Peyer's patch (tissue), 4 donors: ENCODE measurements at places on chromosomes 5 and 9. TPM values are rescaled to one million over a fixed set of nuclear protein-coding genes. Genes with fewer than 3 reads are reported as not detected.

The FCN2 gene
- not detected for total RNA-seq

The TMEM215 gene
- total RNA-seq: not detected

The MARCOL gene
- not detected for total RNA-seq

- DNase-seq: no peak
Measured at GRCh38 chr9:121107881-121108280, 33.1 kb downstream of the CNTRL start.

GRCh38 chr5:172835290-172835993 lies 1.4 kb downstream of the ERGIC1 start:
- no peak for DNase-seq

- no peak for DNase-seq
Measured at GRCh38 chr9:120376101-120376500, 203.9 kb downstream of the CDK5RAP2 start.
